ENCODE measurements at places on chromosomes 11 and 22.

GRCh38 chr22:46058091-46058420, 81.1 kb upstream of the WNT7B start:
- peak; percentile 86 for DNase-seq

- no peak for DNase-seq
These were observed 43.2 kb downstream of the MACROD1 start for GRCh38 chr11:64122411-64123410.

- peak; percentile 94 for DNase-seq
These were observed 99.1 kb downstream of the CD44 start for GRCh38 chr11:35237860-35238715.

DNA sequence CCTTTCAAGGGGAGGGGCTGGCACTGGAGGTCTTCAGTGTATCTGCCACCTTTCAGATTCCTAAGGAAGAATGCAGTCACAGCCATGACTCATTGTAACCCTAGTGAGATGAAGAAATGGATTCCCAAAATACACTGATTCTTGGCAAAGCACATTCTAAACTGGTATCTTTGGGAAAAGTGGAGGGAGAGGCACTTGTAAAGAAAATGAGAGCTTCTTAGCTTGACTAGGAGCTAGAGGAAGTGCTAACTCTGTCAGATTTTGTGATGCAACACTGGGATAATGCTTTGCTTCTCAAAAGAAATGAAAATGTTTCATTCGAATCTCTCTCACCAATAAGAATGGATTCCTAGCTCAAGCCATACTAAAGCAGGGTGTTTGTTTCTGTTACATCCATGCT, 14.3 kb downstream of the NRIP3 start:
- DNase-seq: no peak

GRCh38 chr11:124753624-124754023, 1.6 kb upstream of the VSIG2 start:
- no peak for DNase-seq

GRCh38 chr11:110148775-110149744, 55.9 kb downstream of the ZC3H12C start:
- peak; percentile 55 for DNase-seq

GRCh38 chr11:41320238-41320637, 139.2 kb downstream of the LRRC4C start:
- no peak for DNase-seq

- no peak for DNase-seq
These were observed 1032.5 kb downstream of the DLG2 start for GRCh38 chr11:84594602-84595001.

GRCh38 chr11:5369789-5370188, 13.8 kb upstream of the OR51M1 start:
- DNase-seq: no peak

All from A673 (cell line).